Epithelial cell of umbilical artery (primary cell): ENCODE measurements at places on chromosomes 1 and 21. TPM values are rescaled to one million over a fixed set of nuclear protein-coding genes. Genes with fewer than 3 reads are reported as not detected.

The CCDC185 gene
- total RNA-seq: under 0.01 TPM in 1 of 2 replicates, not detected in the other

The HSPA6 gene
- total RNA-seq: 0.30 and 0.32 TPM in 2 replicates

The PLEKHN1 gene
- 0.30 and 0.32 TPM in 2 replicates for total RNA-seq

The TNFRSF9 gene
- 0.30 and 0.65 TPM in 2 replicates for total RNA-seq

The COL11A1 gene
- 0.65 and 2.3 TPM in 2 replicates for total RNA-seq

The OR10Z1 gene
- total RNA-seq: not detected in 2 replicates

The USP1 gene
- 35.1 and 46.8 TPM in 2 replicates for total RNA-seq

The RGS8 gene
- total RNA-seq: not detected in 2 replicates

The MATN1 gene
- under 0.01 TPM in 1 of 2 replicates, not detected in the other for total RNA-seq

The CIART gene
- total RNA-seq: 0.61 and 0.65 TPM in 2 replicates

The PFKL gene
- 182 and 235 TPM in 2 replicates for total RNA-seq

The HAX1 gene
- 124 and 186 TPM in 2 replicates for total RNA-seq

The SERPINC1 gene
- total RNA-seq: not detected in 2 replicates

The ERICH3 gene
- total RNA-seq: not detected in 2 replicates

The RGS1 gene
- total RNA-seq: not detected in 2 replicates

The MPC2 gene
- 17.9 and 20.5 TPM in 2 replicates for total RNA-seq

The SIK1 gene
- 0.30 and 9.1 TPM in 2 replicates for total RNA-seq

The TNNT2 gene
- total RNA-seq: not detected in 2 replicates

The BLACAT1 gene
- total RNA-seq: not detected in 2 replicates

The CYB5RL gene
- total RNA-seq: 4.2 and 4.6 TPM in 2 replicates
